HCT116 (cell line): ENCODE measurements at places on chromosomes 1 and 21. TPM values are rescaled to one million over a fixed set of nuclear protein-coding genes. Genes with fewer than 3 reads are reported as not detected.

The GBP2 gene
- total RNA-seq, result 0.98 TPM

The CFHR5 gene
- total RNA-seq, result not detected

The RGS7 gene
- total RNA-seq, result not detected

The PTGFR gene
- total RNA-seq, result not detected

The JAM2 gene
- total RNA-seq, result 0.15 TPM

The ADORA1 gene
- total RNA-seq, result 2.8 TPM

The OVAAL gene
- not detected for total RNA-seq

The TPTE gene
- not detected for total RNA-seq

The GBP5 gene
- total RNA-seq, result 0.17 TPM

The RNPC3 gene
- total RNA-seq, result 11.1 TPM

The SKI gene
- 56.2 TPM for total RNA-seq
